ENCODE measurements at places on chromosomes 6 and 20.

- DNase-seq: no peak
These were observed 4.8 kb downstream of the GSTA3 start for GRCh38 chr6:52904562-52905279.

DNA sequence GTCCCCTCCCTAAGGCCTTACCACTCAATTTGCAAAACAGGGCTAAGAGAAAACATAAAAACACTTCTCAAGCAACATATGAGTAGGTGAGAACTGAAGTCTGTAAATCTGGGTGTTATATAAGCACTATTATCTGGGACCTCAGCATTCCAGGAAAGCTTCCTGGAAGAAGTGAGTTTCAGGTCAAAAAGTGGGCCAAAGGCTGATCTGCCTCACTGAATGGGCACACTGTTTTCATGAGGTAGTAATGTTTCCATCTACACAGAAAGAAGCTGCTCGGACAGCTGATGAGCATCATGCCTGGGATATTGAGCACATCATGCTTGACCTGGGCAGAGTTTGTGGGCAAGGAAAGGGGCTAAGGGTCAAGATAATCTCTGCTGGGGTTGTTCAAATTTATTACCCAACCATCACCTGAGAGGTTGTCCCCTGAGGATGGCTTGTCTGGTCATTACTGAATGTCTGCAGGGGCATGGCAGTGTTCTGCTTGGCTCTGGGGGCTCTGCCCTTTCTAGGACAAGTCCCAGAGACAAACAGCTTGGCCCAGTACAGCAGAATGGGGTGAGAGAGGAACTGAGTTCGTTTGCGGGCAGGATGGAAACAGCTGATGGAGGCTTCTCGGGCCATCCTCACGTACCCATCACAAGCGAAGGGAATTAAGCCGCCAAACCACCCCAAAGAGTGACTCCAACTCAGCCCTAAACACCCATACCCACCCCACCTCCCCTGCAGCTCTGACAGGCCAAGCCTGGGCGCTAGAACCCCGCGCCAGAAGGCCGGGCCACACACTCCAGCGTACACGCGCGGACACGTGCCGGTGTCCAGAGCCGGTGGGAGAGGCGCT is 1.2 kb upstream of the SYNJ2 start:
- no peak for DNase-seq

DNA sequence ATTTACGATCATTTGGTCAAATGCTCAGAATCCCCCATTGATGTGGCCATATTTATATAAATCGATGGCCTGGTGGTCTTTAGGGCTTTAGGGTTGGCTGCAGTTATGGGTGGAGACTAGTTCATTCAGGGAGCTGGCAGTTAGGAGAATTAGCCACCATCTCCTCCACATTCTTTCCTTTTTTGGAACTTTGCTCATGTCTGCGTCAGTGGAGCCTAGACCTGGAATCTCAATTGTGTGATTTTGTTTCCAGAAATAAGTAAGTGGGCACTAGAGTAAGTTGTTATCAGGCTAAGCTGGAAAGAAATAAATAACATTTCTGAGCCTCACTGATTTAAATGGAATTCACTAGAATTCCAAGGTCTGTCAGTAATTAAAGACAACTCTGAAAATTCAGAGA is 29.0 kb upstream of the ELOVL5 start:
- no peak for DNase-seq

GRCh38 chr20:53262365-53262764 is 290.2 kb downstream of the TSHZ2 start:
- DNase-seq: no peak

DNA sequence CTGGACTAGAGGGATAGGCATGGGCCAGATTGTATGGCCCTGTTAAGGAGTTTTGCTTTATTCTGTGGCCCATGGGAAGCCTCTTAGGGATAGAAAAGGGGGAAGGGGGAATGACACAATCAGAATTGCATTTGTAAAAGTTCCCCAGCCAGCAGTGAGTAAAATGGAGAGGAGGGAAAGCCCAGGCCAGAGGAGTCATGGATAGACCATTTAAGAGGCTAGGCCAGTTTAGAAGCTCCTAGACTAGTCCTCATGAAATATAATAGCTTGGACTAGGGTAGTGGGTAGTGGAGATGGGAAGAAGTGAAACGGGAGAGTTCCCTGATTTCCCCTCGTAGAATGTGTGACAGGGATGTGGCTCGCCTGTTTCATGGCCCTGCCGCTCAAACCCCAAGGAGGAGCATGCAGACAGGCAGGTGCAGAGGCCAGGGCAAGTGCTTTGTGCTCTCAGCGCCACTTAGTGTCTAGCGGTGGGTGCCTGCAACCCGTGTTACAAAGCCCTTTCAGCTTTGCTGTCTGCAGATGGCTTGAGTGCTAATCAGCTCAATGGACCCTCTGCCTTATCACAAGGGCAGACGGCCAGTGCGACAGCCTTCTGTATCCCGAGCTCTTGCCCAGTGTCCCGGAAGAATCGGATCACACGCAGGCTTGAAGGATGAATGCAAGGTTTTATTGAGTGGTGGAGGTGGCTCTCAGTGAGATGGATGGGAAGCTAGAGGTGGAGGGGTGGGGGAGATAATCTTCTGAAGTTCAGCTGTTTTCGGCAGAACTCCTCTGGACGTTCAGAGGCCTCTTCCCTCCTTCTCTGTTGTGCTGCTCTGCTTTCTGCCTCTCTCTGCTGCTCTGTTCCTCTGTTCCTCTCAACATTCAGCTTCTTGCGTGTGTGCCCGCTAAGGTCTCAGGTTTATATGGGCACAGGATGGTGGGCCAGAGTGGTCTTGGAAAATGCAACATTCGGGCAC is 141.1 kb downstream of the CEP57L1 start:
- DNase-seq: no peak

DNA sequence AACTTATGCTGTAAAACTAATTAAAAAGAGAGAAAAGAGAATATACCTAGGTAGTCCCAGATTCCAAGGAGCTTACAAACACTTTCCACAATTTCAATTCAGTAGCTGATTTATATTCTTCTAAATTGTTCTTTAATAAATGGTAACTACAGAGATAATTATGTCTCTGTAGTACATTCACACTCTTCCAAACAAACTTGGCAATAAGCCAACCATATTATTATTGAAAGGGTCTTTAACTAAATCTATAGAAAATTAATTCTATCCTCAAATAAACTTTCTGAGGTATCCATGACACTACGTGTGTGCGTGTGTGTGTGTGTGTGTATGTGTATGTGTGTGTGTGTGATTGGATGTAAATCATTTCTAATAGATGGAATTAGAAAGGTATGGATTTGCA is 217.4 kb upstream of the EYS start:
- DNase-seq: no peak

GRCh38 chr20:62408640-62409039 is 1.6 kb upstream of the CABLES2 start:
- DNase-seq: no peak

DNA sequence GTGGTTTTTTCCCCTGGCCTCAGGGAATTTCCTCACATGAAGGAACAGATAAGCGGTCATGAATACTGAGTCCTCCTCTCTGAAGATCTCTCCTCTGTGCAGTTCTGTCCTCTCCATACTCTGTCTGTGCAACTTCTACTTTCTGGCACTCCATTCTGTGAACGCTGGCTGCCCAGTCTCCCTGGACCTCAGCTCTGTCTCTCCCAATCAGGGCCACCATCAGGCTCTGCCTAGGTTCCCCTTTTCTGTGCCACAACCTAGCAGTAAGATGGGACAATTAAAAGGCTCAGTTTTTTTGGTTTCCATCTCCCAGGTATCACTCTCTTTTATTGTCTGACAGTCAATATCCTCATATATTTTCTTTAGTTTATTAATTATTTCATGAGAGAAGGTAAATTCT is 4.8 kb upstream of the ADGB start:
- no peak for DNase-seq

GRCh38 chr20:38692436-38693411 is 31.6 kb upstream of the SLC32A1 start:
- peak; percentile 9 for DNase-seq

GRCh38 chr20:32333988-32334885 is 23.9 kb upstream of the ASXL1 start:
- DNase-seq: no peak

DNA sequence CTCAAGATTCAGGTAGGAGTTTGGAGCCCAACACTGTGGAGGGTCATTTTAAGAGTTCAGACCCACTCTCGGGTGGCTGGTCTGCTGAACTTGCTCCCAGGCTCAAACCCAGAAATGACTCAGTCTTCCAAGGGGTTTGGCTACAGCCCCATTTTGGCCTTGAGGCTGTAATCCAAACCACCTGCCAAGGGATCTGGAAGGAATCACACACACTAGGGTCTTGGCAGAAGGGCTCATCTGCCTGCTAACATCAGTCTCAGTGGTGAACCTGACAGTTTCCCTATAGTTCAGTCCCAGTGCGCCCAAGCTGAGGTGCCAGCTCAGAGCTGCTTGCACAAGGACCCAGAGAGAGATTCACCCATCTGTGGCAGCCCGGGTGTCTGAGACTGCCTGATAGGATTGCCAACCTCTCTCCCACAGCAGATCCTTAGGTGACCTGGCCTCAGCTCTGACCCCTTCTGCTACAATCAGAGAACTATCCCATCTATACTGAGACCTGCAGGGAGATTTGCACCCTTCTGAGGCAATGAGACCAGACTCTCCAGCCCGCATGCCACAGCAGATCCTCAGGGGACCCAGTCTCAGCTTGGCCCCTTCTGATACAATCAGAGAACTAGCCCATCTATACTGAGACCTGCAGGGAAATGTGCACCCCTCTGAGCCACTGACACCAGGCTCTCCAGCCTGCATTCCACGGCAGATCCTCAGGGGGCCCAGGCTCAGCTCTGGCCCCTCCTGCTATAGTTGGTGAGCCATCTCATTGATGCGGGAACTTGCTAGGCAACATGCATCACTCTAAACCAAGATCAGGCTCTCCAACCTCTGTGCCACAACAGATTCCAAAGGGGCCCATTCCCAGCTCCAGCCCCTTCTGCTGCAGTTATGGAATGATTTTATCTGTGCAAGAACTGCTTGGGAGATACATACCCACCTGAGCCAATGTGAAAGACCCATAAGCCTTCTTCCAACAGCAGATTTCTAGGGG is 48.2 kb downstream of the THBS2 start:
- peak; percentile 60 for DNase-seq

- DNase-seq: peak; percentile 15
These were observed 2.9 kb downstream of the MAP7 start for GRCh38 chr6:136547336-136547735.

GRCh38 chr6:104768906-104769305 is 90.8 kb downstream of the HACE1 start:
- no peak for DNase-seq

DNA sequence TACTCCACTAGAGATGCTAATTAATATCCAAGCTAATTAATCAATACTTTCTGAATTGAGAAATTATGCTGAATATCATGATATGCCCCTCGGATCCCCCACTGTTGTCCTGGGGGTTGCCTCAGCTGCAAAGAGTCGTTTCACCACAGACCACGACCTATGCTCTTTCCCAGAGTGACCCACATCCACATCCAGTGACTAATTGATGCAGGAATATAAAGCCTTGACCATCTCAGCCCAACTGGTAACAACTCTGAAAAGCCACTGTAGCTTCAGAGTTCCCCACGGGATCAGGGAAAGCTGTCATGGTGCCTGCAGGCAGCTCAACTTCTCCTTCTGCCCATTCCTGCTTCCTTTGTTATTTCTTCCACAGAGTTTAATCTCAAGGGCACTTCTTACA is 116.9 kb downstream of the RWDD2A start:
- DNase-seq: no peak
